Neuronal stem cell (in vitro differentiated cells): ENCODE measurements at places on chromosomes 3 and 15.

DNA sequence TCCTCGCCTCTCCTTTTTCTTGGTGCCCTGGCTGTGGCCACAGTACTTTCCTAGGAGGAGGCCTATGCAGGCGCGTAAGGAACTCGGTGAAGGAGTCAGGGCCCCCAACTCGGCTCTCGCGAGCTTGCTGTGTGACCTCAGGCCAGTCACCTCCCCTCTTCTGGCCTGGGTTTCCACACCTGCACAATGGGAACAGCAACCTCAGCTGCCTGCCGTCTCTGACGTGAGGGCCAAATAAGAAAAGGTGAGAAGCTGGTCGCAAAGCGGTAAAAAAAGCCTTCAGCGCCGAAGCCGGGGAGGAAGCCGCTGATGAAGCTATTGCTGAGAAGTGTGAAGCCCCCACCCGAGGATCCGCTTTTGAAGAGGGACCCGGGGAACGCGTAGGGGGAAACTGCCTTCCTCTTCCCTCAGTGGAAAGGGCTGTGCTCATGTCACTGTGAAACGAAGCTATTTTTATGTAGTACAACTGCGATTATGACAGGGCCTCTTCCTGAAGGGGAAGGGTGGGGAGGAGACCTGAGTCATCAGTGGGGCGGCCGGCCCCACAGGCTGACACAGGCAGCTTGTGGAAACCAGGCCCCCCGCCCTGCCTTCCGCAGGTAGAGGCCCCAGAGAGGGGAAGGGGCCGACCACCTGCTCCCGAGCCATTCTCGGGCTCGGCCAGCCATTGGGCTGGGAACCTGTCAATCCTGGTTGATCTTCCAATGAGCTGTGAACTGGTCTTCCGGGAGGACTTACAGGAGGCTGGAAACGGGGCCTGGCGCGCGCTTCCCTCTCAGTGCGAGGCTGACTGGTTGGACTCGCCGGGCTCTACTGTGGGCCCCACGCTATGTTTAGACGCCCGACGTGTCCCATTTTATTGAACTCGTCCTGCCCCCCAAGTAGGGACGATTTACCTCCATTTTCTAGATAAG is 18.0 kb upstream of the ANKDD1A start:
- peak; percentile 95 for DNase-seq

DNA sequence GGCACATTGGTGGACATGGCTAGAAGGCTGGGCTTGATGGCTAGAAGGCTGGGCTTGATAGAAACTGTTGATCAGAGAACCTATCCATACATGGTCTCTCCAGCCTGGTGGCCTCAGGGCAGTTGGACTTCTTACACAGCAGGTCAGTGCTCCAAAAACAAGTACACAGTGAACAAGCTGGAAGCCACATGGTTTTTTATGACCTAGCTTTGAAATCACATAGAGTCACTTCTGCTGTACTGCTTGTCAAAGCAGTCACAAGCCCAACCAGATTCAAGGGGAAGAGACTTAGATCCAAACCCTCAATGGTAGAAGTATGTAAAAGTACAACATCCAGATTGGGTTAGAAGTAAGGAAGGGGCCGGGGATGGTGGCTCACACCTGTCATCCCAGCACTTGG is 89.4 kb upstream of the HES1 start:
- no peak for DNase-seq

DNA sequence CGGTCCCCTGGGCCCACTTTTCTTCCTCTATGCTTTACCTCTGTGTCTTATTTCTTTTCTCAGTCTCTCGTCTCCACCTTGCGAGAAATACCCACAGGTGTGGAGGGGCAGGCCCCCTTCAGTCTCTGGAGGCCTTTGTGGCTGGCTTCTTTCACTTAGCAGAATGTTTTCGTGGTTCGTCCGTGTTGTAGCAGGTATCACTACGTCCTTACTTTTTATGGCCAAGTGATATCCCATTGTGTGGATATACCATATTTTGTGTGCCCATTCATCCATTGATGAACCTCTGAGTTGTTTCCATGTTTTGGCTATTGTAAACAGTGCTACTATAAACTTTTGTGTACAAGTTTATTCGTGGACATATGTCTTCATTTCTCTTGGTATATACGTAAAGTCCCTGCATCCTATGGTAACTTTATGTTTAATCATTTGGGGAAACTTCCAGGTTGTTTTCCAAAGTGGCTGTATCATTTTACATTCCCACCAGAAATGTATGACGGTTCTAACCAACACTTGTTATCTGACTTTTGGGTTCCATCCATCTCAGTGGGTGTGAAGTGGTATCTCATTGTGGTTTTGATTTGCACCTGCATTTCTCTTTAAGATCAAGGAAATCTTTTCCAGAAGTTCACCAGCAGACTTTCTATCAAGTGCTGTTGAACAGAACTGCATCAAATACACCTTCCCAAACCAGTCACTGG is 5.6 kb downstream of the PIGZ start:
- no peak for DNase-seq

DNA sequence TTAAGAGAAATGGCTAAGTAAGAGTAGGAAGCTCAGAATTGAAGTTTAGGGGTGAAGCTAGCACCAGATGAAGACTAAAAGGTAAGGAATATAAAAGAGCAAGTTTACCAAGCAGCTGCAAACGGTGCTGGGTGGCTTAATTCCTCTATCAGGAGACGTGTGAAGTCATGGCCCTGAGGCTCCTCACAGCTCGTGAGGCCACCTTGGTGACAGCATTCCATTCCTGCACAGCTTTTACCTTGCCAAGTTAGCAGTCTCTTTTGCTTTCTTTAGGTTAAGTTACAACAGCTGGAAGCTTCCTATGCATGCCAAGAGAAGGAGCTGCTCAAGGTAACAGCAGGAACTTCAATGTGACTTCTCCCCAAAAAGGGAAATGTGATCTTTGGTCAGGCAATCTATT is 6.4 kb downstream of the TMCO5A start:
- DNase-seq, result no peak

GRCh38 chr15:94297558-94297957 is 66.2 kb downstream of the MCTP2 start:
- DNase-seq, result no peak

- DNase-seq, result no peak
These were observed 7.7 kb downstream of the CGNL1 start for GRCh38 chr15:57384024-57384423.

DNA sequence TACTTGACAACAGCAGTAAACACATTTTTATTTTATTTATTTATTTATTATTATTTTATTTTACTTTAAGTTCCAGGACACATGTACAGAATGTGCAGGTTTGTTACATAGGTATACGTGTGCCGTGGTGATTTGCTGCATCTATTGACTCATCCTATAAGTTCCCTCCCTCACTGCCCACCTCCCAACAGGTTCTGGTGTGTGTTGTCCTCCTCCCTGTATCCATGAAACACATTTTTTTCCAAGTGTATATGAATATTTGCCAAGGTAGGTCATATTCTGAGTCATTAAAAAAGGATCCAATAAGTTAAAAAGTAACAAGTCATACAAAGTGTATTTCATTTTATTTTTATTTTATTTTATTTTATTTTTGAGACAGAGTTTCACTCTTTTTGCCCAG is 567.3 kb upstream of the KCNMB2 start:
- no peak for DNase-seq

GRCh38 chr3:187641320-187642016 is 28.7 kb downstream of the SST start:
- no peak for DNase-seq

DNA sequence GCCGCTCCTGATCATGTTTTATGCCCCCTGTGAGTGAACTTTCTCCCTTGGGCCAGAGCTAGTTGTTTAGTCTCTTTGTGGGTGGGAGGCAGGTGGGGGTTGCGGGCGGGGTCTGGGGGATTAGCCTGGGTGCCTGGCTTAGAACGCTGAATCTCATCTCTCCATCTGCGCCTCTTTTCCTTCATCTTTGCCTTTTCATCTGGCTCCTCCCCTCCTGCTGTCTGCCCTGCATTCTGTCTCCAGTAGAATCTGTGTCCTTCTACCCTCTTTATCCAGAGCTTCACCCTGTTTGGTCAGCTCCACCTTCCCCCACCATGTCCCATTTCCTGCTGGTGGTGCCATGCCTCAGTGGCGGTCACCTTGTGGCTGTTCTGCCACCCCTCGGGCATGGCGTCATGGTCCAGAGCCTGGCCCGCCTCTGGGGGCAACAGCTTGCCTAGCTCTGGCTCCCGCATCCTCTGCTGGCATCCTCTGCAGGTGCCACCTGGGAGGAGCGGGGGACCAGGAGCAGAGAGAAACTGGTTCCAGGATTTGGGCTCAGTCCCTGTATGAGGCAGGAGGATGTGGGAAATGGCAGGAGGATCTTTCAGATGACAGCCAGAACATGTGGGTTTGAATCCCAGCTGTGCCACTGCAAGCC is 44.3 kb downstream of the PDIA5 start:
- no peak for DNase-seq

- no peak for DNase-seq
These were observed 231.9 kb downstream of the DTWD1 start for GRCh38 chr15:49852756-49853155.

DNA sequence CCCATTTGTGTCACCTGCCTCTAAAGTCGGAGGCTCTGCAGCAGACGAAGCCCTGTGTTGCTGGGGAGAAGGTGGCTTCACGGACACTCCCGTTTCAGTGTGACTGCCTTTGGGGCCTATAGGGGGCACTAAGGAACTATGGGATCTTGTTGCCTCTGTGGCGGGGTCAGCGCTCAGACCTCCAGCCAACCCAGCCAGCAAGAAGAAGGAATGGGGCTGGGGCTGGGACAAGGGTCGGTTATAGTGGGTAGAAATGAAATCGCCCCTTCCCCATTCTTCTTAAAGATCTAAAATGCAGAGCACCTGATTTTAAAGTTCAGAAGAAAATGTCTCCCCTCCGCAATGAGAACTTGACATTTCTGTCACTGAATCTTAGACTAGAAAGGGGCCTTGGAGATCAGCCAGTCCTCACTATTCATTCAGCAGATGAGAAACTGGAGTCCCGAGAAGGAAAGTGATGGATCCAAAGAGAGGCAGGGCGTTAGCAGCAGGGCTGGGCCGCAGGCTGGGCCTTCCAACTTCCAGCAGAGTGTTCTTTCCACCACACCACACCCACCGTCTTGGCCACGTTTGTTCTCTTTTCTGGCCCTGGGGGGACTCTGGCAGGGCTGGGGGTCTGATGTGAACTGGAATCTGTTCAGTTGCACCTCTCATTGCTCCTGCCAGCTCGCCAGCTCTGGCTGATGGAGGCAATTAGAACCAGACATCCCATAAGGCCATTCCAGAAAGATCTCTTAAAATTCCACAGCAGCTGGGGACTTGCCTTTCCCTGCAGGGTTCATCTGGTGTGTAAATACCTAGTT is 195.4 kb downstream of the OPA1 start:
- peak; percentile 67 for DNase-seq

DNA sequence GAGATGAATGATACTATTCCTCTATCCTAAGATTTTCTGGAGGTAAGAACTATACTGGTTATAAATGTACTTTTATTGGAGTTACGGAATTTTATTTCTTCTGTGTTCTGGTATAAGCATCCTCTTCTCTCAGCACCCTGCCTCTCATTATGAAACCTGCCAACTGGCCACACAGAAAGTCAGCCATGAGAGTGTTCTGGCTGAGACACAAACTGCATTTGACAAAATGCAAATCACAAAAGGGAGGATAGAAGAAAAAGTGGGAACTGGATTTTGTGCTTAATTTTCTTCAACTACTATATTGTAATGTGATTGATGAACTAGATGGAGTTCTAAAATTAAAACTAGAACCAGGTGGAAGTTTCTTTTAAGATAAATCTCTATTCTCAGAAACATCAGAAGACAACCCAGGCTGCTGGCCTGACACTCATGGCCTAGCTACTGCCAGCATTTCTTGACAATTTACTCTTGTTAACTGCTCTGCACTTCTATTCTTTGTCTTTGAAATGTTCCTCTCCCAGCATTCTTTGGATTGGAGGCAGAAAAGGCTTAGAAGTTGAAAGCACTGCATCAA is 143.1 kb downstream of the WDR76 start:
- no peak for DNase-seq

DNA sequence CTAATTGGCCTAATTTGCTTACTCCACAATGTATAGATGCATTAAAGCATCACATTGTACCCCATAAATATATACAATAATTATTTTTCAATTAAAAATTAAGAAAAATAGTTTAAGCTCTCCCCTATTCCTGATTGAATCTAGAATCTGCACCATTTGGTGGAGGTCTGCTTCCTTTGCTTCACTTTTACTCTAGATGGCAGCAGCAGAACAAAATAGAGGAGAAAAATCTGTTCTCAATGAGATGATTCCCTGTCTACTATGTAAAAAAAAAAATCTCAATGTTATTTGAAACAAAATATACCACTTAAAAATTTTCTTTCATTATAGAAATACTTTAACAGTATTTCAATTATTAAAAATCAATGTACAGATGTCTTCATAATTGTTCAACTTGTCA is 109.6 kb upstream of the FXR1 start:
- peak; percentile 2 for DNase-seq

GRCh38 chr3:149428087-149428486 is 46.4 kb upstream of the TM4SF4 start:
- no peak for DNase-seq

- DNase-seq, result no peak
These were observed 36.9 kb downstream of the RFTN1 start for GRCh38 chr3:16476636-16477035.

DNA sequence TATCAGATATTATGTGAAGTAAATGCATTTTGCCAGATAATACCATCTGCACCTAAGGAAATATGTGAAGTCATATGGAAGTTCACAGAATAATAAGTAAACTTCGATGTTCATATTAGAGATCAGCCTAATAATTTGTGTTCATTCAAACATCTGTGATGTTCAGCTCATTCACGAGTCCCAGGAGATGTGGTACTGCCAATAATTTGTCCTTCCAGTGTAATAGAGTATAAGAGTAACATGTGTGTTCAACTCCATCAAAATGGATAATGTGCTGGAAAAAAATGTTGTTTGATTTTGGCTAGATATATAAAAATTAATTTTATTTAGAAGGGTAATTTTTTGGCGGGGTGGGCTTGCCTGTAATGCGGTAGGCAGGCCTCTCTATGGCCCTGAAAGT is 75.4 kb upstream of the ARL6 start:
- no peak for DNase-seq
